RPMI7951 (cell line): ENCODE measurements at places on chromosomes 1 and 21. TPM values are rescaled to one million over a fixed set of nuclear protein-coding genes. Genes with fewer than 3 reads are reported as not detected.

CFAP141 gene
- total RNA-seq: not detected in 2 replicates

HSPB7 gene
- total RNA-seq: 7.1 and 7.9 TPM in 2 replicates

LIPI gene
- not detected in 2 replicates for total RNA-seq

DNA sequence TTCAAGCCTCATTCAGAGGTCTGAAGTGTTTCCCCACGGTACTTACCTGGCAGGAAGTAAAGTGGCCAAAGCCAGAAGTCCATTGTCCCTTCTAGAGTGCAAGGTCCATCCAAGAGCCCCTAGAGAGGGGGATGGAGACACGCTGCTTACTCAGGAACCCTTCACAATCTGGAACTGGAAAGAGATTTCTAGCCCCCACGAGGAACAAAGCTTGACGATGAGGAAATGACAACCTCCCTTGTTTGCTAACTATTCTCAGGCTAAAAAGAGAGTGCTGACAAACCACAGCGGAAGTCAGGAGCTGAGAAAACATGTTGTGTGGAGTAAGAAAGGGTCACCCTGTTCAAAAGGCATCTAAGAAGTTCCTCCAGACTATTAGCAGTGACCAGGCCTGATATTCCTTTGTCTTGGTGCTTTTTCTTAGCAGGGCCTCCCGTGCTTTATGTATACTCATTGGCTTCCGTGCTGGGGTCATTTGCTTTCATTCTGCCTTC is at the start of gene FCMR:
FCMR (minus strand) TSS at position 170 of the 494 bp plus-strand sequence; CDS start at position 83, 87 bp downstream.
- no peak for DNase-seq

DNA sequence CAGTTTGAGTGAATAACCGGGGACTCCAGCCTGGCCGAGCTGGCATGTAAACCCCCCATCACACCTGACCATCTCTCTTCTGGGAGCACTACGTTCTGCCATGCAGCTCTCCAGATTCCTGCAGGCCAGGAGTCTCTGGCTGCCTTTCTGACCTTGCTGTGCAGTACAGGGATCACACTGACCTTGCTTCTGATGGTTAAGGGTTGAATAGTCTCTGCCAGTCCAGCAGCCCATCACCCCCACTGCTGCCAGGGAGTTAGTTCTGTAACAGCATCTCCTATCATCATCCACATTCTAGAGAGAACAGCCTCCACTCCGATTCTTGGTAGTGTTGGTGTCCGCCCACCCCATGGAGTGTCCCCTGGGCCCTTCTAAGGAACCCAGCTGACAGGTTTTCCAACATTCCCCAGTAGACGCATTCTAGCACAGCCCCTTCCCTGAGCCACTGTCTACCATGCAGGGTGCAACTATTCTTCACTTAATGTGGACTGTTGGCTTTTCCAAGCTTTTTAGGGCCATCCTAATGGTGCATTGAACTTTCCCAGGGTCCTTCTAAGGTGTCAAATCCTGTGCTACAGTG is 109.8 kb downstream of the RIPK4 start:
- no peak for DNase-seq
